Gastroesophageal sphincter (tissue), 4 donors: ENCODE measurements at places on chromosomes 7 and 10. TPM values are rescaled to one million over a fixed set of nuclear protein-coding genes. Genes with fewer than 3 reads are reported as not detected.

GRCh38 chr10:94420516-94420915, 18.2 kb downstream of the TBC1D12 start:
- ATAC-seq = no peak

GRCh38 chr7:149293338-149293737, 31.3 kb downstream of the ZNF783 start:
- no peak for ATAC-seq

Gene ZNF425
- total RNA-seq = 6.4 TPM

DNA sequence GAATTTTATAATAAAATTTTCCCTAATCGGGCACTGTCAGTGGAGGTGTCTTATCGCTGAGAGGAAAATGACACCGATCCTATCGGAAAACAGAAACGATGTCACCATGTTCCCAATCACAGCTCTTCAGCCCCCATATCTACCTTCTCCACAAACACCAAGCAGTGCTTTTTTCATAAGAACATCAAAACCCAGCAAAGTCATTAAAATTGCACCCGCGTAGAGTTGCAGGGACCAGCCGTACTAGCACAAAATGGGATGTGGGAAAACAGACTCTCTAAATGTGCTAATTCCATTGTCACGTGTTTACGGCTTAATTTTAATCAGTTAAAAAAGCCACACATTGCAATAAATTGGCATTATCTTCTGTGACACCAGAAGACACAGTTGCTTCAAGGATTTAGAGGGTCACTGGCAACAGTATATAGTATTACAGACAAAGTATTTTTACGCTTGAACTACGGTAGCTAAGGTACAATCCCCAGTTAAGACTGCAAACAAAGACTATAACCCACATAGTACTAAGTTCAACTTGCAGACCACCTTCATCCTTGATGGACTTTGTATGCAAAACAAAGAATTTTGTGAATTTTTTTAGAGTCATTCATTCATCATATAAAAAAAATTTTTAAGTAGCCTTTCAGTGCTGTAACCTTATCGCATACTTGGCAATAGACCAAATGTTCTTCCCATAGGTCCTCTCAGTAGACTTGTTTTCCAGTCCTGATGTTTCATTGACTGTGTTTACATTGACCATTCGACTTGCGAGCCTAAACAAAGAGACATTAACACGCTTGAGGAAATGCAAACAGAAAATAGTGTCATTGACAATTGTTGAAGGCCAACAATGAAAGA, 116.0 kb downstream of the VTI1A start:
- no peak for ATAC-seq

- no peak for ATAC-seq
These were observed 34.8 kb downstream of the CUL1 start for GRCh38 chr7:148733496-148733895.

- no peak for ATAC-seq
These were observed 150.4 kb upstream of the PRPS1L1 start for GRCh38 chr7:18177815-18178660.

GRCh38 chr10:15725603-15726002, 5.9 kb upstream of the ITGA8 start:
- peak; percentile 57 for ATAC-seq

GRCh38 chr10:108597031-108597430, 1326.3 kb downstream of the XPNPEP1 start:
- ATAC-seq = no peak

DNA sequence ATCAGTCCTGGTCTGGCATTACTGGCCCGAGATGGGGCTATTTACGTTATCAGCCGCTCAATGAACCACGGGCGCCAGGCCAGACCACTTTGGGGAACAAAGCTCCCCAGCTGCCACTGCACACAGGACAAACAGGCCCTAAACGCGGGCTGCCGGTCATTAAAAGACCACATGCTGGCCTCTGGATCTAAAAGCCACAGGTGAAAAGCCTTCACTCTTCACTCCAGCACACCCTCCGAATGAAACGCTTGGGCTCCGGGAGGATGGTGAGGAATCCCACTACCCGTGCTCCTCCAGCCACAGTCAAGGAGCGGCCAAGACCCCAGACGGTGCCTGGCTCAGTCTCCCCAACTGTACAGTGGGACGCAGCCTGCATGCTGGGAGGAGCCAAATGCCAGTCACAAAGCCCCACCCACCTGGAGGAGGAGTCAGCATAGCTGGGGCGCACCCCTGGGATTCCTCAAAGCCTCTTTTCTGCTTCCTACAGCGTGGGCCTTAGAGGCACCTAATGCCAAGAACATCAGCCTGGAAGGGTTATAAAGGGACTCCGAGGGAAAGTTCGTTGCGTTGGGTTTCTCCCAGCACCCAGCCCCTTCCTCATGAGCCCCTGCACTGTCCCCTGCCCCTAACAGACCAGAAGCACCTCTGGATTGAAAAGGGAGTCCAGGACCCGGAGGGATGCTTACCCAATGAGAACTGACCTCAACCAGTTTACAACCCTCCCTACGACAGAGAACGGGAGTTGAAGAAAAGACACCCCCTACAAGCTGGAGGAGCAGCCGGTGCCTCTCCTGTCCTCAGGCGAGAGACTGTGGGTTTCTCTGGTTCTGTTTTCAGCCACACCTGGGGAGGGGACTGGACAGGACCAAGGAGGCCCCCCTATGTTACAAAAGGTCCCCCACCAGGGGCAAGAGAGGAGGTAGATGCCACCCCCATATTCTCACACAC, 4.7 kb downstream of the PDGFA start:
- ATAC-seq = no peak

Gene PARP12
- total RNA-seq = 11.9 TPM

GRCh38 chr7:14628516-14628915, 274.0 kb downstream of the DGKB start:
- ATAC-seq = no peak

Gene HOXA7
- total RNA-seq = 1.6 TPM

Gene RNF148
- total RNA-seq = 1.5 TPM

Gene TUBAL3
- total RNA-seq = 0.62 TPM

GRCh38 chr10:25869067-25869591, 64.9 kb upstream of the MYO3A start:
- ATAC-seq = no peak

GRCh38 chr10:75841266-75841665, 409.8 kb downstream of the LRMDA start:
- ATAC-seq = no peak

DNA sequence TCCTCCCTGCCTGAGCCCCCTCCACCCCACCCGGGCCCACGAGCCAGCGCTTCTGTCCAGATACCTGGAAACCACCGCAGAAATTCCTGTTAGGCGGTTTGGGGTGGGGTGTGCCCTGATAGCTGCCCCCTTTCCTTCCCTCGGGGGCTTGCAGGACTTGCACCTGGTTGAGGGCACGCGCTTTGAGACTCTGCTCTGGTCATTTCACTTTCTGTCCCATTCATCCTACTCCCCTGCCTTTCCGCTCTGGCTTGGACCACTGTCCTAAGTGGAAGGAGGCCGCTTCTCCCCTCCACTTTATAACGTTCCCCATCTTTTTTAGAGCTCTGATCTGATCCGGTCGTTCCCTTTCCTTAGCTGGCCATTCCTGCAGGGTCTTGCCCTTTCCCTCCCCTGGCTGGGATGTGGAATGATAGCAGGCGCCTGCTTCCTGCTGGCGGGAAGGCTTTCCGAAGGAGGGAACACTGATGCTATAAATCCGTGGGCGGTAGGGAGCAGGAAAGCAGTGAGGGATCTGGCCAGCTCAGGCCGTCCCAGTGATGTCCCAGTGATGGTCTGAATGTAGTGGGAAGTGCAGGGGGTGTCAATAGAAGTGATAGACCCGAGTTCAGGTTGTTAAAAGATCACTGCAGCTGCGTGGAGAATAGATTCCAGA, 852 bp upstream of the PRKAR1B start:
- ATAC-seq = no peak
